Esophagus muscularis mucosa (tissue), 4 donors: ENCODE measurements at places on chromosomes 6 and 20. TPM values are rescaled to one million over a fixed set of nuclear protein-coding genes. Genes with fewer than 3 reads are reported as not detected.
A peak's percentile ranks its signal among the peaks of the same experiment; 100 is the strongest.

GRCh38 chr6:56168596-56168995 is 78.8 kb downstream of the COL21A1 start:
- H3K4me3 ChIP-seq: no peak overlapping the region
- H3K36me3 ChIP-seq: peaks cover 6% of the 10 kb centered on the region
- no peaks in the 10 kb centered on the region for H3K4me1 ChIP-seq
- H3K27me3 ChIP-seq: no peaks in the 10 kb centered on the region
- H3K27ac ChIP-seq: no peak overlapping the region

FAM209A gene
- not detected for total RNA-seq

FAM209B gene
- total RNA-seq: not detected

DNA sequence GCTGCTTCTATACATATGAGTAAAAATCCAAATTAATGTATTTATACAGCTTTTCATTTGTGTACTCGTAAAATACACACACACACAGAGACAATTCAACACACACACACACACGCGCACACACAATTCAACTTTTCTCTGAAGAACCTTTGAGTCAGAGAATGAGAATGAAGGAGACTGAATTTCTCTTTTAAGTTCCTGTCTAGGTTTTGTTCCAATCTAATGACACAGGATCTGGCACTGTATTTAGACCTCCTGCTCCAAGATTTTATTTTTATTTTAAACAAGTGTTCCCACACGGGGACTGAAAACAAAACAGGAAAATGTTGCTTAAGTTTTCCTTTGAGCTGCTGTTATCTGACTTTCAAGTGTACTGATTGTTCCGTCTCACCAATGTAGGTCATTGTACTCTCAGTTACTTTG is 250.8 kb downstream of the LAMA2 start:
- no peaks in the 10 kb centered on the region for H3K4me1 ChIP-seq
- DNase-seq: no peak
- no peaks in the 10 kb centered on the region for H3K27me3 ChIP-seq
- H3K27ac ChIP-seq: peak overlapping the region; percentile 48

- no peaks in the 10 kb centered on the region for H3K27me3 ChIP-seq
- H3K27ac ChIP-seq: no peak overlapping the region
- H3K4me1 ChIP-seq: no peaks in the 10 kb centered on the region
- no peaks in the 10 kb centered on the region for H3K36me3 ChIP-seq
These were observed 255.0 kb downstream of the DLL1 start for GRCh38 chr6:170035901-170036304.

- H3K4me3 ChIP-seq: no peak overlapping the region
- H3K4me1 ChIP-seq: no peaks in the 10 kb centered on the region
- no peak for DNase-seq
- H3K27ac ChIP-seq: no peak overlapping the region
- H3K27me3 ChIP-seq: no peaks in the 10 kb centered on the region
These were observed 11.1 kb upstream of the HTR1B start for GRCh38 chr6:77474286-77474956.

- H3K4me3 ChIP-seq: no peak overlapping the region
- H3K27ac ChIP-seq: no peak overlapping the region
- DNase-seq: no peak
- peaks cover 68% of the 10 kb centered on the region for H3K36me3 ChIP-seq
These were observed 75.9 kb downstream of the TAF4 start for GRCh38 chr20:61989741-61990140.

DNA sequence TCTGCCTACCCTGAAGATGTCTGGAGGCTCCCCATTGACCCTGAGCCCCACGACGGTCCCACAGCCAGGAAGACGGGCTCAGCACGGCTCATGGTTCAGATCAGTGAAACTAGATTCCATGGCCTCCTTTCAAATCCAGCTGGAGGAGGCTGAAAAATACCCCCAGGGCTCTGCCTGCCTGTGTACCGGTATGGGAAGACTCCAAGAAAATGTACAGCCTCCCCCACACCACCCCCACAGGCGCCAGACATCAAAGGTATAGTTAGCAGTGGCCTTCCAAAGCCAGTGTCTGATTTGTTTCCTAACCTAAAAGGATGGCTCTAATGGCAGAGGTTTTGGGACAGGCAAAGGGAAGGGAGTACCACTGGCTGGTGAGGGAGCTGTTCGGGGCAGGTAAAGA is 86.2 kb upstream of the SNAP25 start:
- no peaks in the 10 kb centered on the region for H3K36me3 ChIP-seq
- H3K27me3 ChIP-seq: no peaks in the 10 kb centered on the region
- DNase-seq: no peak
- H3K4me3 ChIP-seq: no peak overlapping the region
- peaks cover 10% of the 10 kb centered on the region for H3K4me1 ChIP-seq

SRC gene
- total RNA-seq: 52.2 TPM

DNA sequence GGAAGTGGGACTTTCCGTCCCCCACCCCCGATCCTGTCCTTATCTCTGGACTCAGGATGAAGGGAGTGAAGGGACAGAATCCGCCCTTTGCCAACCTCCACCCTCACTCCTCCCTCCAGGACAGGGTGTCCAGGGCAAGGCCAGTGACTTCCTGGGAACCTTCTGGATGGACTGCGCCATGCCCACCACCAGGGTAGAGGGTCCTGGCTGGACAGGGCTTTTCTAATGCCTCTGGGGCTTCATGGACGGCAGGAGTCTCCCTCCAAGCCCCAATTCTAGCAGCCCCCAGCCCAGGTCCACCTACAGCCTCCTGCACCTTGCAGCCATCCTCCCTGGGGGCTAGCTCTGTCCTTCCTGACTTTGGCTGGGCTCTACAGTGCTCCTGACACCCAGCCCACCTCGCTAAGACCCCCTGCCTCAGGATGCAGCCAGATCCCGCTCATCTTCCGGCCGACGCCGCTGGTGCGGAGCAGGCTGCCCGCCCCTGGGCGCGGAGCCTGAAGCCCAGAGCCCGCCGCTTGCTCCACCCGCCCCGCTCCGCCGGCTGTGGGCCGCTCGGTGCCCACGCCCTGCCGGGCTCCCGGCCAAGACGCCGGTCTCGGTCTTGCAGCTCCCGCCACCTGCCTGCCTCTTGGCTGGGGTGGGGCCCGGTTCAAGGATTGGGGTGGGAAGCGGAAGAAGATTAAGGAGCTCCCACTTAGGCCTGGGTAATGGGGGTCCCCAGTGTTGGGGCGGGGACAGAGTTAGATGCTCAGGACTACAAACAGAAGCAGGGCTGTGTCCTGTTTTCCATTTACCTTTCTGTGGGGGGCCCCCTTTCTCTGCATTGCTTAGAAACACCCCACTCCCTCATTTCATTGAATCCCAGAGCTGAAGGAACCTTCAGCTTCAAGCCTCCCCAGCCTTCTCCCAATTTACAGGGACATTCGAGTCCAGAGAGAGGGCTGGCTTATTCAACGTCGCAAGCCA is 72.8 kb downstream of the MDGA1 start:
- peaks cover 11% of the 10 kb centered on the region for H3K4me1 ChIP-seq
- no peak overlapping the region for H3K27ac ChIP-seq
- H3K27me3 ChIP-seq: no peaks in the 10 kb centered on the region

GRCh38 chr6:162854734-162855191 is 127.0 kb downstream of the PACRG start:
- peaks cover 12% of the 10 kb centered on the region for H3K4me1 ChIP-seq
- DNase-seq: no peak
- H3K4me3 ChIP-seq: no peak overlapping the region
- H3K27ac ChIP-seq: no peak overlapping the region
- H3K27me3 ChIP-seq: no peaks in the 10 kb centered on the region

ZSCAN31 gene
- 13.1 TPM for total RNA-seq

DNA sequence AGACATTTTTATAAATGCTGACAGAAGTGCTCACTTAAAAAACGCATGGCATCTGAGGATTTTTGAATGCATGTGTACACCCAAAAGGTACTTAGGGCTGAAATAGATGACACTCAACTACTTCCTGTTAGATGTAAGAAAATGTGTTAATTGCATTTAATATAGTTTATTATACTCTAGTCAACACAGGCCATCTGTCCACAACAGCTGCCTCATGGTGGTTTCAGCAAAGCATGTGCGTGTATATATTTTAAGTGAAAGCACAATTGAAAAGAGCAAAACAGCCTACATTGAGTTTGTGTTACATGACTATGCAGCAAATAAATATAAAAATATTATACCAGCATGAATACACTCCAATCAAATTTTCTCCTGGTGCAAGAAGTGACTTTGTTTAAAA is 1233.0 kb upstream of the EYS start:
- no peaks in the 10 kb centered on the region for H3K4me1 ChIP-seq
- DNase-seq: no peak
- no peak overlapping the region for H3K27ac ChIP-seq
- H3K27me3 ChIP-seq: no peaks in the 10 kb centered on the region

- H3K36me3 ChIP-seq: peaks cover 45% of the 10 kb centered on the region
- no peaks in the 10 kb centered on the region for H3K4me1 ChIP-seq
- no peak overlapping the region for H3K4me3 ChIP-seq
- no peak for DNase-seq
- H3K27ac ChIP-seq: no peak overlapping the region
- H3K27me3 ChIP-seq: no peaks in the 10 kb centered on the region
These were observed 11.8 kb downstream of the LOC128125822 start for GRCh38 chr6:63584125-63584514.

DNA sequence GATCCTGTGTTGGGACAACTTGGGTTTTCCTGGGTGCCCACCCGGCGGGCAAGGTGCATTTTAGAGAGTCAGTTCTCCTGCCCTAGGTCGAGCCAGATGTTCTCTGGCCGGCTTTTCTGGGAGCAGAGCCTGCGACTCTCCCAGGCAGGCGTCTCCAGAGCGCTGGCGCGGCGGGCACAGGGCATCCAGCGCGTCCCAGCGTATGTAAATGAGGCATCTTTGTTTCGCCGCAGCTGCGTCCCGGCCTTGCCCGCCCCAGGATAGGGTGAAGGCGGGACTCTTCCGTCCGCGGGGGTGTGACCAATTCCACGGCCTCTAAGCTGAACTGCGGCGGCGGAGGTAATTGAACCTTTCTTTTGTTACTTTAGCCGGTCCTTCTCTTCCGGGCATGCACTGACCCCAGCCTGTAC is 9.1 kb downstream of the GRIK2 start:
- H3K27ac ChIP-seq: no peak overlapping the region
- H3K4me1 ChIP-seq: peaks cover 8% of the 10 kb centered on the region
- no peaks in the 10 kb centered on the region for H3K36me3 ChIP-seq
- H3K4me3 ChIP-seq: no peak overlapping the region
- peaks cover 7% of the 10 kb centered on the region for H3K27me3 ChIP-seq

CGA gene
- total RNA-seq: not detected

LEMD2 gene
- 59.8 TPM for total RNA-seq

DNA sequence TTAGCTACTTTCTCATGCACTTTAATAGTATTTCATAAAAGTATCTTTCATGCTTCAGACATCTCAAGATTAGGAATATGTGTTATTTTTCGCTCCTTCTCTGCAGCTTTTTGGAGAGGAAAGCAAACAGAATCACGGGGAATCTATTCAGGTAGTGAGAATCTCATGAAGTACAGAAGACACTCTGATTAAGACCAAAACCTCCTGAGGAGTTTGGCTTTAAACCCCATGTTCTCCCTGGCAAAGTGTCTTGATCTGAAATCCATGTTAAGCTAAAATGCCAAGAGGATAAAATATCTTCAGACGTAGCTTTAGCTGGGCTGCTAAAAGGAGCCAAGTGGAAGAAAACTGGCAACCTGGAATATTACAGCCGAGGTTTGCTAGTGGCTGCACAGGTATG is 149.3 kb downstream of the LRRC1 start:
- no peak overlapping the region for H3K4me3 ChIP-seq
- DNase-seq: no peak
- peaks cover 18% of the 10 kb centered on the region for H3K4me1 ChIP-seq
- no peaks in the 10 kb centered on the region for H3K27me3 ChIP-seq
- no peaks in the 10 kb centered on the region for H3K36me3 ChIP-seq

DNA sequence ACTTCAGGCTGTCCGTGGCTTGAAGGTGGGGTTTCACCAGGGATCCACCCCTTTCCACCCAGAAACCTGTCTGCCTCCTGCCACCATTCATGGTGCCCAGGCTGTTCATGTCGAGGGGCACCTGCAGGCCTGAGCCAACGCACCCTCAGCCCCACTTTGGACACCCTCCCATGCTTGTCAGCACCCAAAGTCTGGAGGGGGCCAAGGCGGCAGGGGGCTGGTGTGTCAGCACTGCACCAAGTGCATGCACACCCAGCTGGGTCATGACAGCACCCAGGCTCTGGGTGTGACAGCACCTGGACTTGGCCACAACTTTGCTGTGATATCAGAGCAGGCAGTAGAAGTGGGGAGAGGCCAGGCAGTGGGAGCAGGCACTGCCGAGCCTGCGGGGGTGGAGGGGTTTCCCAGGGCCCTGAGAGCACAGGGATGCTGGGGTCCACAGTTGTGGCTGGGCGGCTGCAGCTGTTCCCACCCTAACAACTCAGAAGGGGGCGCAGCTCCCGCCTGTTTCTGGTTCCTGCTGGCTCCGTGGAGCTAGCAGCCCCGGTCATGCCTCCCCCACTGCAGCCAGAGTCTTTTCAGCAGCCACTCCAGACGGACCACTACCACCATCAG is 33.3 kb upstream of the GRM4 start:
- no peaks in the 10 kb centered on the region for H3K36me3 ChIP-seq
- H3K4me1 ChIP-seq: no peaks in the 10 kb centered on the region
- H3K27ac ChIP-seq: no peak overlapping the region
- peaks cover 23% of the 10 kb centered on the region for H3K27me3 ChIP-seq
- H3K4me3 ChIP-seq: no peak overlapping the region

GRCh38 chr20:50397058-50397457 is 113.1 kb upstream of the PTPN1 start:
- no peak for DNase-seq
- no peak overlapping the region for H3K4me3 ChIP-seq
- no peaks in the 10 kb centered on the region for H3K36me3 ChIP-seq
- H3K4me1 ChIP-seq: peaks cover 76% of the 10 kb centered on the region
- H3K27me3 ChIP-seq: no peaks in the 10 kb centered on the region

SLC17A3 gene
- not detected for total RNA-seq

CRISP2 gene
- total RNA-seq: not detected

DNA sequence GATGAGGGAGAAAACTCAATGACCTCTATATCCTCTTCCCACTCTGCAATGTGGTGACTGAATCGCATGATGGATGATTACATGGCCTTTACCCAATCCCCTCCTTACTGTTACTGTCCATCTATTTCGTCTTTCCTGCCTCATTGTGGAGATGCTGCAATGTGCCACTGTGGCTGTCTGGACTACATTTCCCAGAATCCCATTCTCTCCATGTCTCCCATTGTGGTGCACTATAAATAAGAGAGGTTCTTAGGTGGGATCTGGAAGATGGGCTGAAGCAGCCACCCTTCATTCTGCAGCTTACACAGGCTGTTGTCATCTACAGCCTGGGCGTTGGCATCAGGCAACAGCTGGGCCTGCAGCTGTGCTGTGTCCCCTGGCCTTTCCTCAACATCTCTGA is 233.6 kb downstream of the PRKN start:
- H3K27ac ChIP-seq: no peak overlapping the region
- H3K4me3 ChIP-seq: no peak overlapping the region
- H3K36me3 ChIP-seq: no peaks in the 10 kb centered on the region

GRCh38 chr20:53294804-53295203 is 298.8 kb downstream of the ZNF217 start:
- H3K4me3 ChIP-seq: no peak overlapping the region
- DNase-seq: no peak
- H3K4me1 ChIP-seq: peaks cover 3% of the 10 kb centered on the region
- no peaks in the 10 kb centered on the region for H3K27me3 ChIP-seq
